AML-193 (cell line): ENCODE measurements at places on chromosomes 7 and 10.

GRCh38 chr7:158638001-158638400, 50.4 kb upstream of the PTPRN2 start:
- DNase-seq: no peak

GRCh38 chr7:50397320-50397970, 52.7 kb downstream of the FIGNL1 start:
- DNase-seq: no peak

GRCh38 chr10:14271621-14272020, 59.1 kb downstream of the FRMD4A start:
- no peak for DNase-seq

- DNase-seq: no peak
Observed at GRCh38 chr7:113890331-113891030, 28.3 kb downstream of the PPP1R3A start.

DNA sequence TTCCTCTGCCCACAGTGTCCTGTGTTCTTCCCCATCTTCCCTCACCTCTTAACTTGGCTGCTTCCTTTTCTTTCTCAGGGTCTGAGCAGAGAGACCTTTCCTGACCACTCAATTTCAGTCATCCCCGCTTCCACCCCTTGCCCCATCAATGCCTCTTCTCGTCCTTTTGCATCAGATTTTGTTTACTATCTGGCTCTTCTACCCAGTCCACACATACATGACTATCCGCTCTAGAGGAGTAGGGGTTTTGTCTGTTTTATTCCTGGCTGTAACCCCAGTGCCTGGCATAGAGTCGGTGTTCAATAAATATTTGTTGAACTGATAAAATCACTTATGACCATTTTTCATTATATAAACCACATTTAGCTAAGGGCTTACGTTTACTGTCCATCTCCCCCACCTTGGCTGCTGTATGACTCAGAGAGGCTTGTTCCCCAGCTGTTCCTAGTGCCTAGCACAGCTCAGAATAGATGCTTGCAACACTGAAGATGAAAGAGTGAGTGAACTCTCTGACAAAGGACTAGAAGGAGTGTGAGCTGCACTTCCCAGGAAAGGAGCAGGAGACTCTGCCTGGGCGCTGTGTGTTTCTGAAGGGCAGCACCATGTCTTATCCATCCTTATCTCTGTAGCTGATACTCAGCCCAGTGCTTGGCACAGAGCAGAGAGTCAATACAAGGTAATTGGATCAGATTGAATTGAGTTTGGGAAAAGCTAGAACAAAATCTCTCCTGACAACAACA, 21.9 kb downstream of the ARID5B start:
- no peak for DNase-seq

- DNase-seq: no peak
Observed at GRCh38 chr7:20535541-20535940, 79.9 kb upstream of the ABCB5 start.

- peak; percentile 13 for DNase-seq
Observed at GRCh38 chr7:135224027-135224426, 9.6 kb upstream of the STRA8 start.

- no peak for DNase-seq
Observed at GRCh38 chr7:11517853-11518252, 314.1 kb downstream of the THSD7A start.

- DNase-seq: no peak
Observed at GRCh38 chr10:27664461-27664860, 81.2 kb downstream of the MKX start.

GRCh38 chr7:35670856-35671569, 23.9 kb downstream of the HERPUD2 start:
- DNase-seq: no peak

GRCh38 chr10:1199897-1200721, 143.9 kb downstream of the WDR37 start:
- no peak for DNase-seq

- DNase-seq: no peak
Observed at GRCh38 chr7:67913604-67914003, 917.0 kb downstream of the TYW1 start.

DNA sequence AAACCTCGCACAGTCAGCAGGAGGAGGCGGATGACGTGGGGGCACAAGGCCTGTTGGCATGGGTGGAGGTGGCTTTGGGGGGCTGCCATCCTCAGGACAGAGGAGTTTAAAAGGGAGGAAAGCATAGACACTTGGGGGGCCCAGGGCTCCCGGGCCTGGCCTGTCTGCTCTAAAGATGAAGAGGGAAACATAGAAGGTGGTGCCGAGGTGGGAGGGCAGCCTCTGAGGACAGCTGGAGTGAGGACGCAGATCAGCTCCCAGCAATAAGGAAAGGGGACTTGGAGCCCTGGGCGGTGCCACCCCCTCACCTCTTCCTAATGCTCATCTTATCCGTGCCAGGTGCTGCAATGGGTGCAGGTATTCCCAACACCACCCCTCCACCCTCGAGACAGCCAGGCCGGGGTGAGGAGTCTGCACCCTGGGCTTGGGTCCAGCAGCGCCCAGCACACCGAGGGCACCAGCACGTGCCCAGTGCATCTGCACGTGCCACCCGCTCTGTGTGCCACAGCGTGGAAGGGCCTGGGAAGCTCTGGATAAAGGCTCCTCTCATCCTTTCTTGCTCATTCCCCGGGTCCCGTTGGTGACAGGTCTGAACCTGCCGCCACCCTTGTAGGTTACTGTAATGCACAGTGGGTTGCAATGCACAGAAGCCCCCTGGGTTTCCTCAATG, 566.0 kb upstream of the FOXK1 start:
- no peak for DNase-seq

GRCh38 chr10:12503311-12503710, 154.0 kb downstream of the CAMK1D start:
- no peak for DNase-seq

DNA sequence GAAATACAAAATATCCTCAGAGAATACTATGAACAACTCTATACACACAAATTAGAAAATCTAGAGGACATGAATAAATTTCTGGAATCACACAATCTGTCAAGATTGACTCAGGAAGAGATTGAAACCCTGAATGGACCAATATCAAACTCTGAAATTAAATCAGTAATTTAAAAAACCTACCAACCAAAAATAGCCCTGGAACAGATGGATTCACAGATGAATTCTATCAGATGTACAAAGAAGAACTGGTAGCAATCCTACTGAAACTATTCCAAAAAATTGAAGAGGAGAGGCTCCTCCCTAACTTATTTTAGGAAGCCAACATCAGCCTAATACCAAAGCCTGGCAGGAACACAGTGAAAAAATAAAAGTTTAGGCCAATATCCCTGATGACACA, 190.0 kb downstream of the HPSE2 start:
- no peak for DNase-seq

- DNase-seq: no peak
Observed at GRCh38 chr7:28435152-28435551, 22.8 kb downstream of the CREB5 start.

GRCh38 chr10:75402486-75403143, 1.1 kb upstream of the ZNF503 start:
- DNase-seq: no peak

- no peak for DNase-seq
Observed at GRCh38 chr10:24847112-24848070, 105.0 kb downstream of the PRTFDC1 start.

GRCh38 chr7:117616694-117617093, 136.9 kb downstream of the CFTR start:
- DNase-seq: no peak

- DNase-seq: no peak
Observed at GRCh38 chr10:1609648-1609970, 127.7 kb downstream of the ADARB2 start.

GRCh38 chr10:60340973-60341372, 48.7 kb downstream of the ANK3 start:
- no peak for DNase-seq

DNA sequence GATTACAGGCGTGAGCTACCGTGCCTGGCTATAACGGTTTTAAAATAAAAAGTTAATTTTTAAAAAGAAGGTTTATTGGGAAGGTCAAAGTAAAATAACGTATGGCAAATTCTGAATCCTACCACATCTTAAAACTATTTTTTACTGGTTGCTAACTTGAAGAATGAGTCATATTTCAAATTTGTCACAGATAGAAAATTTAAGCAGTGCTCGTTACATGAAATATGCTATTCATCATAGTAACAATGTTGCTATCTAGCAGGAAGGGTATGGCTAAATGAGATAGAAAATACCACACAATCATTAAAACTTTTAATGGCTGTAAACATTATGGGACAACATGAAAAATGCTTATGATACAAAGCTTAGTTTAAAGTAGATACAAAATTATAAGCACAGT, 500.5 kb downstream of the PHTF2 start:
- no peak for DNase-seq

- DNase-seq: no peak
Observed at GRCh38 chr7:77524731-77525130, 12.4 kb upstream of the PTPN12 start.

DNA sequence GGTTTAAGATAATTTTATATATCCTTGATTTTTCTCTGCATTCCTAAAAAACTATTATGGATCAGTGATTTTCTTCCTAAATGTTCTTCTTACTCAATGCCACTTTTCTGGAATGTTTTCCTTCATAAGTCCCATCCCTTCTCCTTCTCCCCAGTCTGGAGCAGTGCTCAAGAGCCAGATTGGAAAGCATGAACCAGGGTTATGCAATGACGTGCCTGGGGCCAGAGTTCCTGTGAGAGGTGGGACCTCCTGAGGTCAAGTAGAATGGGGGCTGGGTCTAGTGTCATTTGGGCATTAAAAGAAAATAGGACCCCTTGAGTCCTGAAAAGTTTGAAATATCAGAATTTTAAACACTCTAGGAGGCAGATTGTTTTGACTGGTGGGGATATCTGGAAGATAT, 132.0 kb upstream of the NPY start:
- no peak for DNase-seq

GRCh38 chr7:108234281-108234680, 104.1 kb upstream of the LAMB4 start:
- DNase-seq: no peak

GRCh38 chr7:140391634-140392033, 6.7 kb downstream of the SLC37A3 start:
- no peak for DNase-seq

- no peak for DNase-seq
Observed at GRCh38 chr7:126222782-126223181, 1030.0 kb downstream of the GRM8 start.

- DNase-seq: no peak
Observed at GRCh38 chr7:5691606-5692005, 89.9 kb downstream of the RNF216 start.

DNA sequence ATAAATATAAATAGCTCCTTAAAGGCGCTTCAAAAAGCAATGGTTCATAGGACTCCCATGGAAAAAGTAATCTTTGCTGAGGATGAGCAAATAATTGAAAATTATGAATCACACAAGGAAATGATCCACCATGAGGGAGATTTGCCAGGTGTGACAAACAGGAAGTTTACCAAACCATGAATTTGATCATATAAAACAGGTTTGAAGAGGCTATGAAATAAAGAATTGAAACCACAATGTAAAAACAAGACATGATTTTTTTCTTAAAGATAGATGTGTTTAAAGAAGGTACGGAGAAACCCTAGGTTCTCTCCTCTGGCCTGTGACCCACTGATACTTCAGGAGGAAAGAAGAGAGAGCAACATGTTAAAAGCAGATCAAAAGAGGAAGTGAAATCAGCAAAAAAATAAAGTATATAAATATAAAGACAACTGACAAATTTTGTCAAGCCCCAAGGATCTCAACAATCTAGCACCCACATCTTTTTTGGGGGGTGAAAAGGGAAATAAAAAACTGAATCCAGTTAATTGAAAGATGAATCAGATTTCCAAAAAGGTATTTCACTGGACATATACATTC, 111.3 kb upstream of the ASAH2 start:
- DNase-seq: peak; percentile 14

DNA sequence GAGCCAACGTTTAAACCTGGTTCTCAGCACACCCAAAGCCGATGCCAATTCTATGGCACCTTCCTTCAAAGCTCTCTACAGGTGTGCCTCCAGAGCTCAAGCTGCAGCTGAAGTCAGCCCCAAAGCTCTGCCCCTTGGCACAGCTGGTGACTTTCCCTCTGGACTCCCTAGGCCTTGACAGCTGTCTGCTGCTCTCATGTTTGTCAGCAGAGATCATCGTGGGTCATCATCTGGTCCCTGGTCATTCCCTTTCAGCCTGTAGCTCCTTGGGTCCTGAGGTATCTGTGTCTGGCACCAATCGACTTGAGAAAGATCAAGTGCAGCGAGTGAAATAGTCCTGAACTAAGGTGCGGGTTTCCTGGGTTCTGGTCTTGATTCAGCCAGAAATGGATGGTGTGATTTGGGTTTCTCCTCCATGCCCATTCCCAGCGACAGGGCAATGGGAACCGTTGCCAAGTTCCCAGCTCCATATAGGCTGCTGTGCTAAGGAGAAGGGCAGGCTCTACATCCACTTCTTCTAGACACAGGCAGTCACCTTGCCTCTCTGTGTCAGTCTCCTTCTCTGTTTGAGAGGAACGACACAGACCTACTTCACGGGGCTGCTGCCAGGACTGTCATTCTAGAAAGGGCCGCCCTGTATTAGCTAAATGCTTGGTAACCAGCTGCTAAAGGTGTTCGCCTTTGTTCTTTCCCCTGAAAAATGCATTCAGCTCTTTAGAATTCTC, 3.6 kb downstream of the PKD1L1 start:
- no peak for DNase-seq

- DNase-seq: no peak
Observed at GRCh38 chr7:72335561-72336381, 76.4 kb downstream of the CALN1 start.

GRCh38 chr10:100019787-100020141, 10.0 kb upstream of the DNMBP start:
- DNase-seq: no peak

DNA sequence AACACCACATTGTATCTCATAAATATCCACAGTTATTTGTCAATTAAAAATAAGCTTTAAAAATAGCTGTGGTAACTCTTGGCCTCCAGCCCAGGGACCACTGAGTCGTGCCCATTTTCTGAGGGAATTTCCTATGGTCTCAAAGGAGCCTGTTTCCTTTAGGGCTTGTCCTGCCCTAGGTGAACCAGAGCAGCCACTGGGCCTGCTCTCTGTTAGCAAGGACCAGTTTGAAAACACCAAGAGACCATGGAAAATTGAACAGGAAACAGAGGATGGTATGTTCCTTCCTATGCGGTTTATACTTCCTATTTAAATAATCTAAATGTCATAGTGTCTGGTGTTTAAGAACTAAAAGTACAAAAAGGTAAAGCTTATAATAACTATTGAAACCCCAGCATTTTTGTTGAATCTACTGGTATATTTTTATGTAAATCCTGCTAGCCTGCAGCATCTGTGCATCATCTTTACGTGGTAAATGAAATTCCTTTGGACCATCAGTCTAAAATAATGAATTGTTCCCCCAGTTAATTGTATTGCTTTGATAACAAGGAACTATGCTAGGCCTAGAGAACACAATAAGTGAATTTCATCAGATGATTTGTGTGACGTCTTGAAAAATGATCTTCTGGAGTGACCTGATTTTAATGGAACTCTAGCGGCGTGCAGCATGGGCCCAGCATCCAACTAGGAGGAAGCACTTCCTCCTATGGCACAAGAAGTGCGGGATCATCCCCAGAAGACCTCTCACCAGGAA, 333.7 kb downstream of the GFRA1 start:
- DNase-seq: no peak

DNA sequence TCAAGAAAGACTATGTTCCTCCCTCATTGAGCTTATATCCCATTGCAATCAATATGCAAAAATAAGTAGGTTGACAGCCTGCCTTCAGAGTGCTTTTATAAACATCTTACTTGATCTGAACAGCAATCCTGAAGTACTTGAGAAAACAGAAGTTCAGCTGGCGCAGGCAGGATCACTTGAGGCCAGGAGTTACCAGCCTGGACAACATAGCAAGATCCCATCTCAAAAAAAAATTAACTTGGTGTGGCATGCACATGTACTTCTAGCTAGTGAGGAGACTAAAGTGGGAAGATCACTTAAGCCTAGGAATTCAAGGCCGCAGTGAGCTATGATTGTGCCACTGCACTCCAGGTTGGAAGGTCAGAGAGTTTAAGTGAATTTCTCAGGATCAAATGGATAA, 30.1 kb downstream of the LUC7L2 start:
- DNase-seq: no peak
